Thoracic aorta (tissue), 2 donors: ENCODE measurements at places on chromosomes 13 and 19. TPM values are rescaled to one million over a fixed set of nuclear protein-coding genes. Genes with fewer than 3 reads are reported as not detected.
A peak's percentile ranks its signal among the peaks of the same experiment; 100 is the strongest.

GRCh38 chr13:99041788-99042187 is 63.9 kb upstream of the DOCK9 start:
- no peaks in the 10 kb centered on the region for H3K36me3 ChIP-seq
- H3K4me1 ChIP-seq = no peaks in the 10 kb centered on the region
- H3K27me3 ChIP-seq = no peaks in the 10 kb centered on the region
- no peak overlapping the region for H3K27ac ChIP-seq
- H3K4me3 ChIP-seq = no peak overlapping the region

DNA sequence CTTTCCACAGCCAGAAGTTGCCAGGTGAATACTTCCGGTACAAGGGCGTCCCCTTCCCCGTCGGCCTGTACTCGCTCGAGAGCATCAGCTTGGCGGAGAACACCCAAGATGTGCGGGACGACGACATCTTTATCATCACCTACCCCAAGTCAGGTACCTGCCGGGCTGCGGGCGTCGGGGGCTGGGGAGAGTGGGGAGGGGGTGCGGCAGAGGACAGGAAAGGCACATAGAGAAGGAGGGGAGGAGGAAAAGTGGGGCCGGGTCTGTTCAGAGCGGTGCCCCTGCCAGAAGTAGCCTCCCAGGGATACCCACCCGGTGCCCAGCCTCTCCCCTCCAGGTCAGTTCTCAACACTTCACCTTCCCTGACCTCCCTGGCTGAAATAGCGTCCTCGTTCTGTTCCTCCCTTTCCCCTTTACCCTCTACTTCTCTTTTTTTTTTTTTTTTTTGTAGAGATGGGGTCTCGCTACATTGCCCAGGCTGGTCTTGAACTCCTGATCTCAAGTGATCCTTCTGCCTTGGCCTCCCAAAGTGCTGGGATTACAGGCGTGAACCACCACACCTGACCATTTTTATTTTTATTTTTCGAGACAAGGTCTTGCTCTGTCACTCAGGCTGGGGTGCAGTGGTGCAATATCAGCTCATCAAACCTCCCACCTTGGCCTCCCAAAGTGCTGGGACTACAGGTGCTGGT is 24.1 kb downstream of the SULT2B1 start:
- no peaks in the 10 kb centered on the region for H3K4me1 ChIP-seq
- no peak overlapping the region for H3K4me3 ChIP-seq
- no peak for DNase-seq
- H3K27ac ChIP-seq = no peak overlapping the region

DNA sequence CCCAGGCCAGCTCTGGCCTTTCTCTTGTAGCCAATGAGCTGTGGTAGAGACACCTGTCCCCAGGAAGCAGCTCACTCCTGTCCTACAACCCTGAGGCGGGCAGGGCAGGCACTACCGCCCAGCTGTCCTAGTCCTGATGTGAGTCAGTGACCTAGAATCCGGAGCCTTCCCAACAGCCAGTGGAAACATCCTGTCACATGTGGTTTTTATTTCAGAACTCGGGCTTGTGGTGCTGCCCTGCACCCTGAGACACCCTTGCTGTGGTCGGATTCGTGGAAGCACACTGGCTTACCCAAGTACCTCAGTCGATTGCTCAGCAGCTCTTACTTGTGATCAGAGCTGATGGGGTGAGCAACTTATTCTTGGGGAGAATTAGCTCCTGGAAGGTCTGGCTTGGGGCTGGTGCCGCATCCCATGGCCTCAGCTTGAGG is 83.6 kb upstream of the ARHGEF7 start:
- no peak for DNase-seq
- H3K27ac ChIP-seq = no peak overlapping the region

DNA sequence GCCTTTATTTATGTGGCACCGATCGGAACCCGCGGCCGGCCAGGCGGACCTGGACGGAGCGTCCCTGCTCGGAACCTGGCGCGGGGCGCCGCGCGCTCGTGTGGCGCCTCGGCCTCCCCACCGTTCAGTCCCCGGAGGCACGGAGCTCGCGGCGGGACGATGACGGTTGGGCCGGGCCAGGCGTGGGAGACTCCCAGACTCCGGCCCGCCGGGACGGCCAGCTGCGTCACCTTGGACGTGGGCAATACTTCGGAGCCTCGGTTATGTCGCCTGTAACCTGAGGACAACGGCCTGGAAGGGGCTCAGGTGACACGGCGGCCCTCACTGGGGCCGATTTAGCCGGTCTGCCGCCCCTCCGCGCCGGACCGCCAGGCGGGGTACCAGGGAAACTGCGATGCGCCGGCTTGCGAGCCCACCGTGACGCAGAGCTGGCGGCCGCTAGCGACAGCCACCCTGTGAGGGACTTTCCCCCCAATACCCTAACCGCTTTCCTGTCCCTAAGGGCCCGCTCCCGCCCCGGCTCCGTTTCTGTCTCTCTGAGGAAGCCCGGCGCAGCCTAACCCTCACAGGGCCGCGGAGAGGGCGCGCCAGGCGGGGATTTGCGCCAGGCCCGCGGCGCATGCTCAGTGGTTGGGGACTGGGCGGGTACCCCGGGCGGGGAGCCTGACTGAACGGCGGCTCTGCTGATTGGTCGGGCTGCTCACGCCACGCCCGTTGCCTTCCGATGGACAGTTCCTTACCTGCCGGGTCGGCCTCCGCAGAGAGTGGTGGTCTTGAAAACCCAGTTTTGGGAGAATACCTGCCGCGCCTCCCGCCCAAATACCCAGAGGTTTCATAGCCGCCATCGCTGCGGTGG is 109.5 kb upstream of the DOCK9 start:
- DNase-seq = peak; percentile 49
- peak overlapping the region; percentile 90 for H3K27ac ChIP-seq
- peak overlapping the region; percentile 94 for H3K4me3 ChIP-seq
- H3K36me3 ChIP-seq = no peaks in the 10 kb centered on the region

QPCTL gene
- total RNA-seq = 4.6 TPM

DENND1C gene
- total RNA-seq = 3.9 TPM

ZNF888 gene
- 2.6 TPM for total RNA-seq

DNA sequence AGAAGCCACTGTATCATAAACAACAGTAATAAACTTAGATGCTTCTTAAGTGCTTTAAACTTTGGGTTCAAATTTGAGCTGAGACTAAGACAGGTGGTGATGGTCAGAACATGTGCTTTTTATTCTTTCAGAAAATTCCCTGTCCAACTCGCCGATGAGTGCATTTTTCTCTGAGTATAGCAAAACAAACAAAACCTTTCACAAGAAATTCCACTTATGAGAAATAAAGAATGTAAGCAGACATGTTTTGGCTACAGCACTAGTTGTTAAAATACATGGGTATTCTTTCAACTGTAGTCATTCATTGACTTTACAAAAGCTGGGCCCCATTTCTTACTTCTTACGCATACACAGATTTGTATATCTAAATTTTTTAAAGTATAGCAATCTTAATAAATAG is 125.6 kb downstream of the SPRY2 start:
- no peaks in the 10 kb centered on the region for H3K27me3 ChIP-seq
- no peak overlapping the region for H3K4me3 ChIP-seq
- H3K27ac ChIP-seq = no peak overlapping the region
- H3K36me3 ChIP-seq = no peaks in the 10 kb centered on the region

ZNF560 gene
- total RNA-seq = not detected

DNA sequence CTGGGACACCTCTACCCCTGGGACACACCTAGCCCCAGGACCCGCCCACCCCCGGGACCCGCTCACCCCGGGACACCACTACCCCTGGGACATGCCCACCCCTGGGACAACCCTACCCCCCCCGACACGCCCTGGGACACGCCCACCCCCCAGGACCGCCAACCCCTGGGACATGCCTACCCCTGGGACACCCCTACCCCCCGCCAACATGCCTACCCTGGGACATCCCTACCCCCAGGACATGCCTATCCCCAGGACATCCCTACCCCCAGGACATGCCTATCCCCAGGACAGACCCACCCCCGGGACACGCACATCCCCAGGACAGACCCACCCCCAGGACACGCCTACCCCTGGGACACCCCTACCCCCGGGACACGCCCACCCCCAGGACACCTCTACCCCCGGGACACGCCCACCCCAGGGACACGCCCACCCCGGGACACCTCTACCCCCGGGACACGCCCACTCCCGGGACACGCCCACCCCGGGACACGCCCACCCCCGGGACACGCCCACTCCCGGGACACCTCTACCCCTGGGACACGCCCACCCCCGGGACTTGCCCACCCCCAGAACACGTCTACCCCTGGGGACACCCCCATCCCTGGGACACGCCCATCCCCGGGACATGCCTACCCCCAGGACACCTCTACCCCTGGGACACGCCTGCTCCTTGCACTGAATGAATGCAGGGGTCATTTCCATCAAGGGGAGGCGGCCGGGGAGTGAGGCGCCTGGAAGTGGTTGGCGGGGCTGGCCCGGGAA is 32.3 kb downstream of the ADPRHL1 start:
- H3K4me1 ChIP-seq = peaks cover 11% of the 10 kb centered on the region
- peak overlapping the region; percentile 36 for H3K27ac ChIP-seq
- no peaks in the 10 kb centered on the region for H3K27me3 ChIP-seq

DNA sequence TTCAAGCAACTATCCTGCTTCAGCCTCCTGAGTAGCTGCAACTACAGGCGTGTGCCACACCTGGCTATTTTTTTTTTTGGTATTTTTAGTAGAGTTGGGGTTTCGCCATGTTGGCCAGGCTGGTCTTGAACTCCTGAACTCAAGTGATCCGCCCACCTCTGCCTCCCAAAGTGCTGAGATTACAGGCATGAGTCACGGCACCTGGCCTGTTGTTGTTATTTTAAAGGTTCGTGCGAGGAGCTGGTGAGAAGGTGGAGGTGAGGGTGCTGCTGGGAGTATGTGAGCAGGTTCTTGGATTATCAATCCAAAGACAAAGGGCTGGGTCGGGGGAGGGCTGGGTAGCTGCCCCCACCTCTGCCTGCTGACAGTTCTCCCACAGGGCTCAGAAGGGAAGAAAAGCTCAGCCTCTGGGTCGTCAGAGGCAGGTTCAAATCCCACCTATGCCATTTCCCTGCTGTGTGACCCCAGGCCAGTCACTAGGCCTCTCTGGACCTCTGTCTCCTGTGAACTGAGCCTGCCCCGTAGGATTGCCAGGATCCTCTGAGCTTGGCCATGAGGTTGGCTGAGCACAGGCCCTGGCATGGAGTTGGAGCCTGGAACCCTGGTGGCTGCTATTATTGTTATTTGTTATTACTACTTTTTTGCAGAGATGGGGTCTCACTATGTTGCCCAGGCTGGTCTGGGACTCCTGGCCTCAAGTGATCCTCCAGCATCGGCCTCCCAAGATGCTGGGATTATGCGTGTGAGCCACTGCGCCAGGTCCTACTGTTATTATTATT is 1.5 kb downstream of the CKM start:
- no peaks in the 10 kb centered on the region for H3K36me3 ChIP-seq
- no peak for DNase-seq
- H3K27me3 ChIP-seq = peaks cover 4% of the 10 kb centered on the region
- H3K4me1 ChIP-seq = no peaks in the 10 kb centered on the region
- H3K4me3 ChIP-seq = no peak overlapping the region
- H3K27ac ChIP-seq = no peak overlapping the region

DNA sequence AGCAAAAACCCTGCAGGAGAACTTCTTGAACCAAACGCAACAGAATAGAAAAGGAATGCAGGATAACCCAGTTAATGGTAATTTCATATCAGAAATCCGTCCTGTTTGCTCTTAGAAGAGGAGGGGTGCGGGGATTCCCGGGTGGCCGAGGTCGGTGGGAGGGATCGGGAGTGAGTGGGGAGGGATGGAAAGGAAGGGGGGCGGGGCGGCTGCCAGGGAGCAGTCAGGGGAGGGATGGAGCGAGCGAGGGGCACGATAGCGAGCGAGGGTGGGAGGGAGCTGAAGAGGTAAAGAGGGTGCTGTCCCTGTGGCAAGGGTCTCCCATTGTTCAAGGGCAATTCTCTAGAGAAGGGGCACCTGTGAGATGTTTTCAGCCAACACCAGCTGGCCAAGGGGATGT is 26.5 kb downstream of the CD177 start:
- H3K27ac ChIP-seq = no peak overlapping the region
- H3K4me3 ChIP-seq = no peak overlapping the region
- H3K36me3 ChIP-seq = no peaks in the 10 kb centered on the region
- no peaks in the 10 kb centered on the region for H3K4me1 ChIP-seq

DNA sequence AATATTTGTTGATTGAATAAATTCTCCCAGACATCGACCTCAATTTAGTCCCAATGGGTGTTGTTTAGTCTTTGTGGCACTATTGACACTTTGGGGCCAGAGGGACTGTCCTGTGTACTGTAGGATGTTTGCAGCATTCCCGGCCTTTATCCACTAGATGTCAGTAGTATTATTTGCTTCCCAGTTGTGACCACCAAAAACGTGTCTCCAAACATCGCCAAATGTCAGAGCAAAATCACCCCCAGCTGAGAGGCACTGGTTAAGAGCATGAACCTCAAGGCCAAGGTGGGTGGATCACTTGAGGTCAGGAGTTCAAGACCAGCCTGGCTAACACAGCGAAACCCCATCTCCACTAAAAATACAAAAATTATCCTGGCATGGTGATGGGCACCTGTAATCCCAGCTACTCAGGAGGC is 15.4 kb downstream of the NLRP12 start:
- no peaks in the 10 kb centered on the region for H3K36me3 ChIP-seq
- no peaks in the 10 kb centered on the region for H3K4me1 ChIP-seq
- no peak for DNase-seq
- no peaks in the 10 kb centered on the region for H3K27me3 ChIP-seq
- no peak overlapping the region for H3K4me3 ChIP-seq

EGLN2 gene
- 113 TPM for total RNA-seq

DNA sequence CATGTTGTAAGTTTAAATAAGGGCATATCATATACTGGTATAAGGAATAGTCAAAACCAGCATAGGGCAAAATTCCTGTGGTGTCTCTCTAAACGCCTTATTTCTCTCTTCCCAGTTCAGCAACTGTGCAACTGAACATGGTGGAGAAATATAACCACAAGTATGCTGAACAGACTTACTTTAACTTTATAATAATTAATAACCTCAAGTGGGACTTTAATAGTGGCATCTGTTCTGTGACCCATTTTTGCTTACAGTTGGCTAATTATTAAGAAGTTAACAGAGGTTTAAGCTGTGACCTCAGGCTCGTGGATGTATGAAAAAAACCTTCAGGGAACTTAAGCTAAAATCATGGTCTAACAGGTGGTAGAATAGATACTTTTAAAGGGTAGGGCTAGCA is 54.3 kb downstream of the MICU2 start:
- no peak overlapping the region for H3K4me3 ChIP-seq
- no peaks in the 10 kb centered on the region for H3K27me3 ChIP-seq
- H3K27ac ChIP-seq = no peak overlapping the region
- no peaks in the 10 kb centered on the region for H3K4me1 ChIP-seq

DNA sequence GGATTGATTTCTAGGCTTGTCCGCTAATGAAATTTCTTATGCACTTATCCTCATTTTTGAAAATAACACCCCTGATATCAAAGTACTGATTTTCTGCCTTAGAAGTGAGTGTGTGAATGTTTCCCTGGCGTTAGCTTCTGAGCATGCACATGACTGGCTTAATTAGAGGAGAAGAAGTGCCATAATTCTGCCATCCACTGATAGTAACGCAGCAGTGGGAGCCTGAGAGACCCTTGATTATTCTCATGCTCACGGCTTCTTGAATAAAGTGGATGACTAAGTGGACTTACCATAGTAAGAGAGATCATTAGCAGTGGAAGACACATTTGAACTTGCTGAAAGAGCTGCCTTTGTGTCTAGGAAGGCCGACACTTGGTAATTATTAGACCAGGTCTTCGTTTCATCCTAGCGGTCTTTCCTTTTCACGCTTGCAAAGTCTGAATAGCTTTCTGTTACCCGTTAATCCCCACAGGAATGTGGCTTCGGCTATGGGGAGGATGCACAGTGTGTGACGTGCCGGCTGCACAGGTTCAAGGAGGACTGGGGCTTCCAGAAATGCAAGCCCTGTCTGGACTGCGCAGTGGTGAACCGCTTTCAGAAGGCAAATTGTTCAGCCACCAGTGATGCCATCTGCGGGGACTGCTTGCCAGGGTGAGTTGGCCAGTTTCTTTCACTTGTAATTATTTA is 45.3 kb downstream of the TNFRSF19 start:
- no peak overlapping the region for H3K27ac ChIP-seq
- H3K27me3 ChIP-seq = no peaks in the 10 kb centered on the region
- no peak overlapping the region for H3K4me3 ChIP-seq
- no peaks in the 10 kb centered on the region for H3K36me3 ChIP-seq
